Posterior vena cava (tissue), 2 donors: ENCODE measurements at places on chromosomes 7 and 10. TPM values are rescaled to one million over a fixed set of nuclear protein-coding genes. Genes with fewer than 3 reads are reported as not detected.

SUMF2 gene
- total RNA-seq: 129 TPM

RAB18 gene
- total RNA-seq: 96.2 TPM

GTPBP4 gene
- 35.3 TPM for total RNA-seq

ADRB1 gene
- 0.32 TPM for total RNA-seq

GRCh38 chr7:50682079-50682478 is 100.6 kb downstream of the GRB10 start:
- DNase-seq: no peak

DNA sequence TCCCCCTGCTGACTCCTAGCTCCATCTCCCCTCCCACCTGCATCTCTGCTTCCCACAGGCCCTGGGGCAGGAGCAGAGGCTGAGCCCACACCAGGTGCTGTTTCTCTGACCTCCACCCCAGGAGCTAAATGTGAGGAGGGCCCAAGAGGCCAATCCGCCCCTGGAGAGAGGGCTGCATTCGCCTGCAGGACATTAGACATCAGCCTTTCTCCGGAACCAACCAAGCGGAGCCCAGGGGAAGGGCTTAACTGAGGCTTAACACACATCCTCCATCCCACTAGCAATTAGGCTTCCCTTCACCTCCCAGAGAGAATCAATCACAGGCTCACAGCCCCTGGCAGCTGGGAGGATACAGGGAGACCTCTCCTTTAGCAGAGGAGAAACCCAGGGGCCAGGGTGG is 50.5 kb downstream of the SH3PXD2A start:
- DNase-seq: no peak

DNA sequence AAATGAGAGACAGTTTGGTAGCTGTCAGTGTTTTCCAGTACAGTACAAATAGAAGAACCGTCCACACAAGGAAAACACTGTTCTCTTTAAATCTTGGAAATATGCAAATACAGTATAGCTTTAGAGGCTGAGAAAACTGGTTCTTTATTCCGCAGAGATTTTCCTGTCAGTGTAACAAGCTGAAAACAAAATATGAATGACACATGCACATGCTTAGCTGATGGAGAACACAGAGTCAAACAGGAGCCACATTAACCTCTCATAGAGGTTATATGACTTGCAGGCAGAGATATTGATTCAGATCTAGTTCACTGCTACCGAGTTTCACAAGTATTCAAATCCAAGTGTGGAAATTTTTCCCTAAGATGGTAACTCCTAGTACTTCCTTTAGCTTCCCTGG is 135.2 kb upstream of the C1QL3 start:
- DNase-seq: no peak

DNA sequence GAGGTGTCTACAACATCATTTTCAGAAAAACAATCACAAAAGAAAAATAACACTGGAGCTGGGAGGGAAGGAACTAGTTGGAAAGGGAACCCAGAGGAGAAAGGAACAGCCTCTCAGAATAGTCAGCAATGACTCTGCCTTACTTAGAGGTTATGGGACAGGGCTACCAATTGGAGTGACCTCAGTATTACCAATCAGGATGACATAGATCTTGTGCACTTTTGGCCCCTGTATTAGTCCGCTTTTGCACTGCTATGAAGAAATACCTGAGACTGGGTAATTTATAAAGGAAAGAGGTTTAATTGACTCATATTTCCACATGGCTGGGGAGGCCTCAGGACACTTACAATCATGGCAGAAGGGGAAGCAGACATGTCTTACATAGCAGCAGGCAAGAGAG is 99.7 kb upstream of the SDK1 start:
- no peak for DNase-seq

GRCh38 chr10:99595770-99596465 is 24.3 kb downstream of the SLC25A28 start:
- DNase-seq: no peak

DNA sequence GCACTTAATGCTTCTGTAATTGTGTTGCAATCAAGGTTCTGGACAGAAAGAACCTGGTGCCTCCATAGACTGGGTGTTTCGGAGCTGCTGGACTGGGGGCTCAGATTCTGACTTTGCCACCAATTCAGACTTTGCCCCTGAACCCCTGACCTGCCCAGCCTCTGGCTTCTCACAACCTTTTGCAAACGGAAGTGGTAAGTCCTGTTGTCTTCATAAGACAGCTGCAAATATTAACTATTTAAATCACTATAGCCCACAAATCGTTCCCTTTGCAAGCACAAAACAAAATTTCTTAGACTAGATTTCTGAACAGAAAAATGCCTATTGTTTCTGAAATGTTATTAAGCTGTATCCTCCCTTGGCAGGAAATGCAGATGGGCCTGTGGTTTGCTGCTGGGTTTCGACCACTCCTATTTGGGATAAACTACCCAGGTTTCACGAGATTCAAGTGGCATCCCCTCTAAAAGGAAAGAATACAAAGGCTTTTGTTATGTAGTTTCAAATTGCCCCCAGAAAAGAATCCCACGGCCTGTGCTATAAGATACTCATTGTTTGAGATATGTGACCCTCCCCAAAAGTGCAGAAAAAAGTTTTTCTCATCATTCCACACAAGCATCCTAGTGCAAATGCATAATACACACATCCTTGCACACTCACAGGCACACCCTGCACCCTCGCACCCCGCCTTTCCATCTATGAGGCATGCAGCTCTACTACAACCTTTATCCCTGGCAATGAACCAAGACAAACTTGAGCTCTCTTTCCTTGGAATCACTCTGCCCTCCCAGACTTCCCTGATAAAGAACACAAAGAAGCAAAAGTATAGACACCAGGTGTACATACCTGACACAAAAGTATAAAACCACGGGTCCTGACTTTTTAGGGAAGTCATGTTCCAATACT is 209.1 kb downstream of the PRPF18 start:
- DNase-seq: no peak

GRCh38 chr10:79433324-79434222 is 11.9 kb downstream of the ZCCHC24 start:
- peak; percentile 67 for DNase-seq

GRCh38 chr10:110777661-110778060 is 94.1 kb upstream of the PDCD4 start:
- no peak for DNase-seq

DNA sequence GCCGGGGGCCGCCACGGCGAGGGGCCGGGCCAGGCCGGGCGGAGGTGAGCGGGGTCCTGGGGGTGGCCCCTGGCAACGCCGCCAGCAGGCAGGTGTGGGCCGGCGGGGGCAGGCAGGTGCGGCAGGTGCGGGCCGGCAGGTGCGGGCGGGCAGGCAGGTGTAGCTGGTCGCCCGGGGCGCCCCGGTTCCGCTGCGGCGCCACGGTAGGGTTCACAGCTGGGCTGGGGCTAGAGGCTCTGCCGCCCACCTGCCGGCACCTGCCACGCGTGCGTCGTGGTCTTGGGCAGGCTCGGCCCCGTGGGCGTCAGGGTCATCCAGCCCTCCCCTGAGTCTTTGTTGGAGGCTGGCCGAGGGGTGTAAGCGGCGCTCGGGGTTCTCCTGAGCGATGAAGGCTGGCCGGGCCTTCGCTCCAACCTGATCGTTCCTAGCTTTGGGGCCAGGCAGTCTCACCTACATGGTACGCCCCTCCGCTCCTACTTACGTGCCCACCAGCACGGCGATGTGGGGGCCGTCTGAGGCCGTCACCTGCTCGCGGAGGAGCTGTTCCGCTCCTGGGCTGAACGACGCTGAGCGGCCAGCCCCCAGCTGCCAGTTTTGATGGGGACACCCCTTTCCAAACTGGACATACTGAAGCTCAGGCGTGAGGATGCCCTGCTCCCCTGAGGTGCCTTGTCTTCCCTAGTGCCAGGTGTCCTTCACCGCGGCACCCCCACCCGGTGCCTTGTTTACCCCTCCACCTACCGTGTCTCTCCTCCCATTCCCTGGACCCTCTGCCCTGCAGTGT is 493 bp downstream of the ZMIZ2 start:
- no peak for DNase-seq

DNA sequence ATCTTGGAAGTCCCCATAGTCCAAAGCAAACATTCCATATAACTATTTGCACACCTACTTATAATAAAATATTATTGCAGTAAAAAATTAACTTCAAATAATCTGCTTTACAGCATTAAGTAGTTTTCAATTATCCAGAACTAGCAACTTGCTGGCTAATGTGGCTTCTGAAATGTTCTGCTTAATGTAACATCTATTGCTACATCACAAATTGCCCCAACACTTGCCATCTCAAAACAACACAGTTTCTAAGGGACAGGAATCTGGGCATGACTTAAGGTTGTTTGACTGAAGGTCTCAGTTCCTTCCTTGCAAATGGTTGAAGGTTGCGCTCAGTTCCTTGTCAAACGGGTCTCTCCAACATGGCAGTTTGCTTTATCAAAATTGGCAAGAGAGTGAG is 378.5 kb upstream of the SEMA3C start:
- DNase-seq: no peak

DNA sequence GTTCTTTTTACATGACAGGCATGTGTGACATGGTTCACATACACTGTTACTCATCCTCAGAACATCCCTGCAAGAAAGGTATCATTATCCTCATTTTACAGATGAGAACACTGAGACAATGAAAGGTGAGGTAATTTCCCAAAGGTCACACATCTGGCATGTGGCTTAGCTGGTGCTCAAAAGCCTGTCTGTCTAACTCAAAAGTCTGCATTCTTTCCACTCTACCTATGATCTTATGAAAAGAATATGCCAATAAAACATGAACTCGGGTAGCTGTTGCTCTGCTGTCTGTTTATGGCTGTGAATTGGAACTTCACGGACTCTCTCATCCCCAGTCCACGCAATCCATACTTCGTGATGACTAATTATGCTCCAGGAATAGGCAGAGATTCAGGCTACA is 79.0 kb upstream of the ODAD2 start:
- DNase-seq: no peak
